ENCODE measurements at places on chromosomes 6 and 20.

DNA sequence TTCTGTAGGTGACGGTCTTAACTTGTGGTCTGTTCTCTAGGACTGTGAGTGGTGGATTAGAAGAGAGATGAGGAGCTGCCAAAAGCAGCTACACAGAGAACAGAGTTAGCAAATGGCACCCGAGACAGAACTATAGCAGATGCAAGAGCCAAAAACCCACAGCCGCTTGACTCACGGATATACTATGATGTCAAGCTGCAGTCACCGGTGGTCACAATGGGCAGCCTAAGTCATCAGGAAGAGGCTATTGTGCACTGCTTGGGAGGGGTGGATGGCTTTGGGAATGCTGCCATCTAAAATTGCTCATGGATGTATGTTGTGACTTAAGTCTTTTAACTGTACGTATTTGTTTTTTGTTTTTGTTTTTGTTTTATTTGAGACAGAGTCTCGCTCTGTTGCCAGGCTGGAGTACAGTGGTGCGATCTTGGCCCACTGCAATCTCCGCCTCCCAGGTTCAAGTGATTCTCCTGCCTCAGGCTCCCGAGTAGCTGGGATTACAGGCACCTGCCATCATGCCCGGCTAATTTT, at the start of gene GTSF1L:
GTSF1L (minus strand) TSS at position 192 of the 528 bp plus-strand sequence. CDS start 308 bp downstream, outside the sequence.
- no peak for DNase-seq

GRCh38 chr6:76264468-76264867, 192.0 kb upstream of the IMPG1 start:
- no peak for DNase-seq

DNA sequence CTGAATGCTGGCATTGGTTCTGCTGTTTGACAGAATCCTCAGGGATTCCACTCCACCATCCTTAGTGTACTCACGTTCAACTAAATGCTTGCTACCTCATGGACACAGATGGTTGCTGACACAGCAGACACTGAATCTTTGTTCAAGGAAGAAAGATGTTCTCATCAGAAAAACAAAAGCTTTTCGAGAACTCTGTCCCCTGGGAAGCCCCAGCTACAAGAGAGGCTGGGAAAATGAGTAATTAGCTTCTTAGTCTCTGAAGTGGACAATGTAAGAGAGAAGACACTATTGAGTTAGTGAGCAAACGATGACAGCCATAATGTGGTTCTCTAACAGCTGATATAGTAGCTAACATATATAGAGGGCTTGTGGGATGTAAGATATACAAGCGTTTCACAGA, 30.9 kb upstream of the ENPP5 start:
- no peak for DNase-seq

GRCh38 chr6:154617175-154617574, 106.7 kb upstream of the CNKSR3 start:
- DNase-seq, result no peak

DNA sequence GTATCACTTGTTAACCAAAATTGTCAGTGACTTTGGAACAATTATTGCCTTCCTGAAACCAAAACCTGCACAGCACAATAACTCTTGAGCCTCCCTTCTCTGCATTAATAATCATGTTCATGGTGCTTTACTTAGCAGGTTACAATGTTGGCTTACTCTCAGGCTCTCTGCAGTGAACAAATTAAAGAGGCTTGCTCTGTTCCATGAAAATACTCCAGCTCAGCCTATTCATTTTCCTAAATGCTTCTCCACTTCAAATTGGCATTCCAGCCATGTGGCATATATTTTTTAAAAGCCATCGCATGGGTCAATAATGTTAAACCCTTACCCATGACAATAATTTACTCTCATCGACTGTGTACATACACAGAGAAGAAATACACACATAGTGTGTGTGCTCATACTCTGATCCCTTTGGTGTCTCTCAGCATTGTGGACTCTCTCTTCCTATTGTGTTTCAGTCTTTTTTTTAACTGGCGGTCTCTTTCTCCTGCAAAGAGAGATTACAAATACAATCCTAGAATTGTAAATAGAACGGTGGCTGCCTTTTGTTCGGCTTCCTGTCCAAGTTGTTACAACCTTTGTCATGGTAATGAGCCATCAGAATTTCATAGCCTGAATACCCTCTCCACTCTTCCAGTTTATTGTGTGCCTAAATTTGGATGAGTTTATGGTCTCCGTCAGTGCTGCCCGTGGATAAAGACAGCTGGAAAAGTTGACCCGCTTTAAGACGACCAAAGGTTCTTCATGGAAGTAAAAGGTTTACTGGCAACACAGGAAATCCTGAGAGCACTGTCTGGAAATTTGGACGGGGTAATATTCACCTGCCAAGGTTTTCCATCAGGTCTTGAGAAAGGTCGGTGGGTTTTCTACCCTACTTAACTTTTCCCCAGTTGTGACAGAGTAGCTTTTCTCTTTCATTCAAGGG, 263.6 kb downstream of the CD83 start:
- DNase-seq, result no peak

DNA sequence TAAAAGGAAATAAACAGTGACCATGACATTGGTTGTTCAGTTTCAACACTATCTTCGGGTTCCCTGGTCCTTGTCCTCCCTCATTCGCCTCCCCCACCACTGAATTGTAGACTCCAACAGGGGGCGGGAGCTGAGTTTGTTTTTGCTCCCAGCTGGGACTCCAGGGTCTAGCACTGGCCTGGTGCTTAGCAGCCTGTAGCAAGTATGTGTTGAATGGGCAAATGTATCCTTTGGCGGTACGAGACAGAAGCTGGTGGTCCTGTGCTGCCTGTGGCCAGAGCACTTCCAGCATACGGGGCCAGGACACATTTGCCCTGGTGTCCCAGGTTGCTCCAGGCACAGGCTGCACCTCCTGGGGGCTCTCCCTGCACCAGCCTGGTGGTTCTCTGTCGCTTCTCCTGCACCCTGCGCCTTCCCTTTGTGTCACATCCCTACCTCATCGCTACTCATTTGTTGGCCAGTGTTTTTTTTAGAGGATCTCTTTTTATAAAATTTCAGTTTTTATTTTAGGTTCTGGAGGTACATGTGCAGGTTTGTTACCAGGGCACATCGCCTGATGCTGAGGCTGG, 40.1 kb downstream of the PHACTR3 start:
- DNase-seq, result no peak

- DNase-seq, result no peak
Observed at GRCh38 chr6:120735641-120736040, 598.6 kb downstream of the TBC1D32 start.

DNA sequence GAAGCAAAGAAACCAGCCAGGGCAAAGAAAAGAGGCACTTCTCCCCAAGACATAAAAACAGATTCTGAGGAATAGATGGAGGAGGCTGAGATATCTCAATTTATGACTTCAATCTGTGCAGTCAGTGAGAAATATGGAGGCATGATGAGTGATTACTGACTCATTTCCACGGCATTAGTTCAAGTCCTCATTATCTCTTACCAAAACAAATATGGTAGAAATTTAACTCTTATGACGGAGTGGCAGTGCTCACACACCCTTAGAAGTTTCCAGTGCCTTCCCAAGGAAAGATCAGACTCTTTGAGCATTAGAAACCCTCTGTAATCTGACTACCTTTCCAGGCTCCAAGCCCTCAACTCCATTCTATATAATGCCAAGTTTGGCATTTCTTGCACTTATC, 364.1 kb downstream of the ARHGAP18 start:
- DNase-seq, result no peak

- no peak for DNase-seq
Observed at GRCh38 chr6:4451081-4451480, 315.7 kb upstream of the ECI2 start.

GRCh38 chr20:13990465-13990864, at the start of gene SEL1L2:
Gene SEL1L2 (minus strand): TSS chr20:13990614. CDS start chr20:13990534, 80 bp downstream.
- no peak for DNase-seq

GRCh38 chr6:161266513-161267230, 7.2 kb downstream of the AGPAT4 start:
- DNase-seq, result no peak
